MCF 10A (cell line): ENCODE measurements at places on chromosomes 3 and 15. TPM values are rescaled to one million over a fixed set of nuclear protein-coding genes. Genes with fewer than 3 reads are reported as not detected.

- no peak for DNase-seq
These were observed 148.9 kb upstream of the TSPAN3 start for GRCh38 chr15:77219841-77220240.

- no peak for DNase-seq
These were observed 2.3 kb downstream of the CCK start for GRCh38 chr3:42263354-42264346.

Gene LXN
- 3.4 and 4.4 TPM in 2 replicates for total RNA-seq

Gene SH2D7
- not detected in 2 replicates for total RNA-seq

GRCh38 chr3:36643192-36643591 is 121.2 kb downstream of the DCLK3 start:
- DNase-seq, result no peak

- DNase-seq, result peak; percentile 96
These were observed 45.8 kb upstream of the SH3BP5 start for GRCh38 chr3:15377961-15378791.

- peak; percentile 76 for DNase-seq
These were observed 4.7 kb downstream of the TMCC1 start for GRCh38 chr3:129888771-129889170.

DNA sequence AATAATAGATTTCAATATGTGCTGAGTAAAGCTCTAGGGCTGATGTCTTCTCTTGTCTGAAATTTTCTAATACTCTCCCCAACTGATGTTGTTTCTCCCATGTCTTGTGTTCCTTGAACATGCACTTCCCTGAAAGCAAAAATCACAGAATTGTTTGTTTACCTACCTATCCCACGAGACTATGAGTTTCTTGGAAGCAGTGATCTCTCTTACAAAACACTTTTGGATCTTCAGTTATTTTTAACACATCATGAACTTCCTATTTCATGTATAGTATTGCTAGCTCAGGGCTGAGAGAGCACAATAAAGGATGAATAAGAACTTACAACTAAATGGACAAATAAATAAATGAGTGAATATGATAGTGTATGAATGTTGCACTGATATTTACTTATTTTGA is 365.0 kb downstream of the ROBO2 start:
- no peak for DNase-seq

- no peak for DNase-seq
These were observed 43.9 kb downstream of the ADIPOQ start for GRCh38 chr3:186886202-186886981.

DNA sequence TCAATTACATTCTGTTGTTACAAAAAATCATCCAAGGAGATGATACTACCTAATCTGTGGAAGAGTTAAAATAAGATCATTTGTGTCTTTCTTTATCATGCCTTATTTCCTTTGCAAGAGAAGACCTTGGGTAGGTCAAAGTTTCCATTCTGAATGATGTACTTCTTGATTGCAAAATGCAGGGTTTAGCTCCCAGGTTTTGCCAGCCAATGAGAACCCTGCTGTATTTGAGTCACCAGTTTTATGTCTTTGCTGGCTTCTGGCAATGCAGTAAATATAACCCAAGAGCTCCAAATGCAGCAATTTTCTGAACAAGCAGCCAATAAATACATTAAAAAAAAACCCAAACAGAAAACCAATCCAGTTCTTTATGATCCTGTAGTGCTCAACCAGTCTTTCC is 204.9 kb downstream of the CADPS start:
- DNase-seq, result peak; percentile 55

DNA sequence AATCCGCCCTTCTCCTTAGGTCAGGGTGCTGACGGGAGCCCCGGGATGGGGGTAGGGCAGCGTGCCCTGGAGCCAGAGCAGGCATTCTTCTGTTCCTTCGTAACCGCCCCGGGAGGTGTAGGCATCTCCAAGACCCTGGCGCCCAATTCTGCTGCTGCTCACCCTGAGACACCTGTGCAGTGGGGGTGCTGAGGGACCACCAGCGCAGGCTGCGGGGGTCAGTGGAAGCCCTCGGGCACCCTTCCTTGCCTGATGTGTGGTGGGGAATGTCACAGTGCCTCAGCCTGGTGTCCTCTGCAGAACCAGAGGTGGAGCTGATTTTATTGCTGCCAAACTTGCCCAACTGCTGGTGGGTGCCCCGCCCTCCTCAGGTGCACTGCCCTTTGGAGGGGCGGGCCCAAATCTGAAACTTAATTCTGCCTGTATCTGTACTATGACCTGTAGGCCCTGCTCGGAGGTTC is 7.3 kb downstream of the CSK start:
- peak; percentile 46 for DNase-seq

GRCh38 chr15:78323693-78324092 is 16.5 kb upstream of the CRABP1 start:
- DNase-seq, result no peak

DNA sequence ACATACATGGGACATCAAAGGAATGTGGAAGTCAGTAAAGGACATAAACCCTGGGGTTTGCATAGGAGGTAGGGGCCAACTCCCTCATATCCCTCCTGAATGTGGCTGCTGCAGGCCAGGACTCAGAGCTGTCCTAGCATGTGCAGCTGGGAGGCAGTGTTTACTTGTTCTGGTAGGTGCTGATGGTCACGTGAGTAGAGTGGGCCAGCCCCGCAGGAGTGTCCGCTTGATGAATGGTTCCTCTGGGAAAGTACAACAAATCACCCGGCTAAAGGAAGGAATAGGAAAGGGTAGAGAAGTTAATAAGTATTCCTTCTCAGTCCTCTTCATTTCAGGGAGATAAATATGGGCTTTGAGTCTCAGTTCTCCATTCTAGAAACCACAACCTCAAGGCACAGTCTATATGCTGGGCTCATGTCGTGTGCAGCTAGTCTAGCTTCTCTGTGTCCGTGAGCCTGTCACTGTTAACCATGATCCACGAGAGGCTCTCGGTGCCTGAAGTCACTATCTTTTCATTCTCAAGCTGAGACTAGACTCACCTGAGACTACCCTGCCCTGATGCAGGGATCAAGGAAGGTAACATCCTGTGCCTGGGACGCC is 17.9 kb downstream of the RIOX2 start:
- DNase-seq, result no peak

DNA sequence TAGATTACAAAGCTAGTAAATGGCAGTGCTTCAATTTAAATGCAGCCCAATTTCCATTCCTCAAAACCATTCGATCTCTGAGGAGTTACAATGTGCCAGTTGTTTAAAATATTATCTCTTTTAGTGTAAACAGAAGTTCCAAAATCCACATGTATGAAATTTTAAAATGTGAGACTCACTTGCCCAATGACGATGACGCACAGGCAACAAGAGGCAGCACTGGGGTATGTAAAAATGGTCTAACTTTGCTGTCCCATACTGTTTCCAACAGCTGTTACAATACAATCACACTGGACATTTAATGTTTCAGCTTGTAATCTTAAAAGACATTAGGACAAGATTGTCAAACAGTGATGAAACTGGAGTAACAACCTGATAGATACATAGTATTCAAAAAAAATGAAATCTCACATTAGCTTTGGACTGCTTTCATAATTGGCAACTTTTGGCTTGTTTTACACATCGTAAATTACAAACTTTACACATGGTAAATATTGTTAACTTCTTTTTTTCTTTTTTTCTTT is 12.2 kb downstream of the SLTM start:
- no peak for DNase-seq

Gene UBAP1L
- total RNA-seq, result 3.0 and 3.5 TPM in 2 replicates

Gene GOLGA8N
- 9.1 and 9.6 TPM in 2 replicates for total RNA-seq

DNA sequence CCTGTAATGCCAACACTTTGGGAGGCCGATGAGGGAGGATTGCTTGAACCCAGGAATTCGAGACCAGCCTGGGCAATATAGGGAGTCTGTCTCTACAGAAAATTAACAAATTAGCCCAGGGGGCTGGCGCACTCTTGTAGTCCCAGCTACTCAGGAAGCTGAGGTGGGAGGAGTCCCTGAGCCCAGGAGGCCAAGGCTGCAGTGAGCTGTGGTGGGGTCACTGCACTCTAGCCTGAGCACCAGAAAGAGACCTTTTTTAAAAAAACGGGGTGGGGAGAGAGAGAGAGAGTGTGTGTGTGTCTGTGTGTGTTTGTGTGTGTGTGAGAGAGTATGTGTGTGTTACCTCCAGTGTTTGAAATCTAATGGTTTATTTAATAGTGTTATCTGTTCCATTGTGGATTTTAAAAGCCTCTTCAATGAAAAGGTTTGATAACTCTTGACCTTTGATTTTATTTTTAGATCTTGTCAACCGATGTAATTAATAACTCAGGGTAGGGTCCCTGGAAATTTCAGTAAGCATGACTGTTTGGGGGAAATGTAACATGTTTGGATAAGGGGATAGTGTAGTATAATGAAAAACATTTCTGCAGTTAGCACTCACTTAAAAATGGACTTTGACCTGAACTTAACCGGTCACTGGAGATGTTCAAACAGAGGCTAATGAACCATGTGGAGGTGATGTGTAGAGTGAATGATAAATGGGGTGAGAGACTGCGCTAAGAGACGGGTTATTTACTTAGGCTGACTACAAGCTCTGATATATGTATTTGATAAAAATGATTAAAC is 29.7 kb downstream of the LRCH3 start:
- no peak for DNase-seq

Gene NOP10
- total RNA-seq, result 168 and 187 TPM in 2 replicates

DNA sequence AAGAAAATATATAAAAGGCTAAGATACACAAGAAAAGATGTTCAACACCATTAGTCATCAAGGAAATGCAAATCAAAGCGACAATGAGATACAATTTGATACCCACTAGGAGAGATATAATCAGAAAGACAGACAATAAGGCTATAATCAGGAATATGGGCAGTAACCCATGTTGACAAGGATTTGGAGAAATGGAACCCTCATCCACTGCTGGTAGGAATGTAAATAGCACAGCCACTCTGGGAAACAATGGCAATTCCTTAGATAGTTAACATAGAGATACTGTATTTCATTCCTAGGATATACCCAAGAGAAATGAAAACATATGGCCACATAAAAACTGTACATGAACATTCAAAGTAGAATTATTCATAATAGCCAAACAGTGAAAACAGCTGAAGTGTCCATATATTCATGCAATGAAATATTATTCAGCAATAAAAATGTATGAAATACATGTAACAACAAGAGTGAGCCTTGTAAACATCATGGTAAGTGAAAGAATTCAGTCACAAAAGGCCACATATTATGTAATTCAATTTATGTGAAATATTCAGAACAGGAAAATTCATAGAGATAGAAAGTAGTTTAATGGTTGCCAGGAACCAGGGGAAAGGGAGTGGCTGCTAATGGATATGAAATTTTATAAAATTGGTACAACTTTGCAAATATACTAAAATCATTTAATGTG is 18.2 kb upstream of the COL8A1 start:
- no peak for DNase-seq

- no peak for DNase-seq
These were observed 5.7 kb upstream of the SETMAR start for GRCh38 chr3:4297486-4297885.

DNA sequence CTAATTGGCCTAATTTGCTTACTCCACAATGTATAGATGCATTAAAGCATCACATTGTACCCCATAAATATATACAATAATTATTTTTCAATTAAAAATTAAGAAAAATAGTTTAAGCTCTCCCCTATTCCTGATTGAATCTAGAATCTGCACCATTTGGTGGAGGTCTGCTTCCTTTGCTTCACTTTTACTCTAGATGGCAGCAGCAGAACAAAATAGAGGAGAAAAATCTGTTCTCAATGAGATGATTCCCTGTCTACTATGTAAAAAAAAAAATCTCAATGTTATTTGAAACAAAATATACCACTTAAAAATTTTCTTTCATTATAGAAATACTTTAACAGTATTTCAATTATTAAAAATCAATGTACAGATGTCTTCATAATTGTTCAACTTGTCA is 109.6 kb upstream of the FXR1 start:
- DNase-seq, result peak; percentile 46

- DNase-seq, result peak; percentile 91
These were observed 7.7 kb downstream of the SUCLG2 start for GRCh38 chr3:67646586-67647234.

Gene COL8A1
- 29.1 and 112 TPM in 2 replicates for total RNA-seq

GRCh38 chr15:73573037-73573436 is 60.2 kb downstream of the NPTN start:
- DNase-seq, result no peak

DNA sequence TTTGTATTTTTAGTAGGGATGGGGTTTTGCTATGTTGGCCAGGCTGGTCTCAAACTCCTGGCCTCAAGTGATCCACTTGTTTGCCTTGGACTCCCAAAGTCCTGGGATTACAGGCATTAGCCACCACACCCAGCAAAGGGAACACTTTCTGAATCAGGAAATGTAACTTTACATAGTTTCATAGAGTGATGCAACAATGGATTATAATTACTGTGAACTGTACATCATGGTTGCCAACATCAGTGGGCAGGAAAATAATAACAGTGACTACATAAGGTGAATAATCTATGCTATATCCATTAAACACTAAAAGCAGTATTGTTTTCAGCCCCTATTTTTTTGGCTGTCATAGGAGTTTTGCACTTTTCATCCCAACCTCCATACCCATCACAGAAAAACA is 5.0 kb upstream of the KPNA1 start:
- peak; percentile 67 for DNase-seq

DNA sequence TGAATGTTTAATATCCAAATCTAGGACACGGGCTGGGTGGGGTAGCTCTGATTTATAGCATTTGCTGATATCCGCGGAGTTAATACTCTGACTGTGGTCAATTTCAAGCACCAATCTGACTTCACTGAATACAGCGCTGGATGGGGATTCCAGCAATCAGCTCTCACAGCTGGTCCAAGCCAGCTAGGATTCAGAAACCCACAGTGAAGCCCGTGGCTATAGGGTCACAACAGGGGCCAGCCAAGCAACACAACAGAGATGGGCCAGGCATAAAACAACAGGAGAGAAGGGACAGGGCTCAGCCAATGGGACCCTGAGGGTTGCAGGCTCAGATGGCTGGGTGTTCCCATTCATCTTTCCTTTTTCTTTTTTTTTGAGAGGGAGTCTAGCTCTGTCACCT is 5.4 kb upstream of the LMAN1L start:
- DNase-seq, result no peak

- no peak for DNase-seq
These were observed 157.9 kb upstream of the SLC2A2 start for GRCh38 chr3:171184372-171184771.

Gene PRKAR2A
- total RNA-seq, result 51.3 and 61.3 TPM in 2 replicates

Gene IL5RA
- not detected in 2 replicates for total RNA-seq

Gene BFSP2
- total RNA-seq, result not detected in 2 replicates

GRCh38 chr15:49121901-49122300 is 33.5 kb downstream of the COPS2 start:
- no peak for DNase-seq

- no peak for DNase-seq
These were observed 959.8 kb downstream of the NAALADL2 start for GRCh38 chr3:175818811-175819464.
